ENCODE measurements at places on chromosomes 1 and 21.
A peak's percentile ranks its signal among the peaks of the same experiment; 100 is the strongest.

DNA sequence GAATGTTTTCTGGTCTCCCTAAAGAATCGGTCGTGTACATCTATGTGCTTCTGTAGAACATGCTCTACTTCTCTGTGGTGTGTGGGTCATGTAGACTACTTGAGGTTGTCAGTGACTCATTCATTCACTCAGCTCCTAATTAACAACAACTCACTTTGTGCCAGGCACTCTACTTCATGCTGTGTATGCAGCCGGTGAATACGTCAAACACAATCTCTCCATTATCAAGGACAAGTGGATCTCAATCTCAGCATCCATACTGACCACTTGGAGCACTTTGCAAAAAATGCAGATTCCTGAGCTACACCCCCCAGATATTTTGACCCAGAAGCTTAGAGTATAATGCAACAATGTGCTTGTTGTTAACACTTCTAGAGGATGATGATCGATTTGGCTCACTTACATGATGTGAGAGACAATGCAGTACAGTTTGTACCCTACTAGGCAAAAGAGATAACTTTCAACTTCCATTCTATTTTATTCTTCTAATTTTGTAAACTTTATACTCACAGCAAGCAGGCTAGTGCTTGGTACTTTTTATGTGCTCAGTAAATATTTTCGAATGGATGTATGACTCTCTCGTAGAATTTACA is 508.6 kb upstream of the ADAMTS5 start:
- no peaks in the 10 kb centered on the region for H3K36me3 ChIP-seq
- no peak overlapping the region for H3K27ac ChIP-seq
- no peak overlapping the region for H3K4me3 ChIP-seq
- H3K27me3 ChIP-seq: no peaks in the 10 kb centered on the region

DNA sequence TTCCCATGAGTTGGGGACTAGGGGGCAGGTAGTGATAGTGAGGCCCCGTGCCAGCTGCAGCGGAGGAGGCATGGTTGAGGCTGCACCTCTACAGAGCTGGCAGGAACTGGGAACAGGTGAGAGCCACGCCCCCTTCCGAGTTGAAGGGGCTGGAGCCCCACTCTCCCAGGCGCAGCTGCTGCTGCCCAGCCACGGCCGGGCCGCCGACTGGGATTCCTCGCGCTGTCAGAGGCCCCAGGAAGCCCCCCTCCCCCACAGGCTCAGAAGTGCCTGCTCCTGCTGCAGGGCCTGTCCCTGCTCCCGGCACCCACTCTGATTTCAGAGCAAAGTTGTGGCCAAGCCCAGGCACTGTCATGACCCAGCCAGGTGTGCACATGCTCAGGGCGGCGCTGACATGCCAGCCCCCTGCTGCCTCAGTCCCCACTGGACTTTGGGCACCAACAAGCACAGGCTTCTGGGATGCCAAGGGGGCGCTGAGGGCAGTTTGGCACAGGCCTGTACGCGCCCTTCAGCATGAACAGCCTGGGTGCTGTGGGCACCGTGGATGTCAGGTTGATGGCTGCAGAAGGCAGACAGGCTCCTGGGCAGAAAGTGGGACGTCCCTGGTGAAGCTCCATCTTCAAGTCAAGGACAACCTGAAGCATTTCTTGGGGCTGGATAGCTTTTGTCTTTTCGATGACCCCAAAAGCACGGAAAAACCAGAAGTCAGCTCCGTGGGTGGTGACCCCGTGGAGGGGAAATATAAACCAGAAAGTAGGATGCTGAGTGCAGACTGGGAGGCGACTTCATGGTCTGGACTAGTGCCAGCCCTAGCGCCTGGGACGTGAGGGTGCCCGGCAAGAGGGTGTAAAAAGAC is 121.5 kb downstream of the SIM2 start:
- no peak for DNase-seq
- H3K27me3 ChIP-seq: no peaks in the 10 kb centered on the region
- no peak overlapping the region for H3K27ac ChIP-seq
- no peaks in the 10 kb centered on the region for H3K4me1 ChIP-seq
- H3K36me3 ChIP-seq: no peaks in the 10 kb centered on the region
- no peak overlapping the region for H3K4me3 ChIP-seq

DNA sequence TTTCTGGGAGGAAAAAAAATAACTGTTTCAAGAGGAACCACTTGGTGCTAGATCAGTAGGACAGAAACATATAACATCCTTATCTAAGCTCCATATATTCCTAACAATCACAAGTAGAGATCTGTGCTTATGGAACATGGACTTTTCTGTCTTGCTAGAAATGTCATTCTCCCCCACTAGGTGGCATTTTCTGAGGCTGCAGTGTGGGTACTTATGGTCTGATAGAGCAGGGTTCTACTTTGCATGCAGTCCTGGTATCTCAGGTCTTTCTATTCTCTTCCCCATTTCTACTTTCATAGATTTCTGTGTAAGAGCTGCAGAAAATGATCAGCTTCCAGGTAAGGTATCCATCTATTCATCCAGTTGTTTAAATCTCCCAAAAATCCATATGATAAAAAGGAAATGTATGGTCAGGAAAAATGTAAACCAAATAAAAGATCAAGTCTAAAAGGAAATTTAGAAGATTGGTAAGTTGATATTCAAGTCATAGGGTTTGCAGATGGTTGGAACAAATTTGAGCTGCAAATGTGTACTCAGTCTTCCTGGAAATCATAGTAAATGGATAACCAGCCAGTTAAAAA is 1.5 kb downstream of the ZNF684 start:
- no peak overlapping the region for H3K4me3 ChIP-seq
- H3K27ac ChIP-seq: no peak overlapping the region
- peaks cover 24% of the 10 kb centered on the region for H3K4me1 ChIP-seq

GRCh38 chr21:42524341-42525028 is 10.8 kb downstream of the SLC37A1 start:
- peak overlapping the region; percentile 66 for H3K27ac ChIP-seq
- DNase-seq: peak; percentile 65
- no peaks in the 10 kb centered on the region for H3K36me3 ChIP-seq
- H3K4me3 ChIP-seq: no peak overlapping the region
- peaks cover 27% of the 10 kb centered on the region for H3K4me1 ChIP-seq

Data from body of pancreas (tissue), 4 donors.